ENCODE measurements at places on chromosomes 1 and 21.

DNA sequence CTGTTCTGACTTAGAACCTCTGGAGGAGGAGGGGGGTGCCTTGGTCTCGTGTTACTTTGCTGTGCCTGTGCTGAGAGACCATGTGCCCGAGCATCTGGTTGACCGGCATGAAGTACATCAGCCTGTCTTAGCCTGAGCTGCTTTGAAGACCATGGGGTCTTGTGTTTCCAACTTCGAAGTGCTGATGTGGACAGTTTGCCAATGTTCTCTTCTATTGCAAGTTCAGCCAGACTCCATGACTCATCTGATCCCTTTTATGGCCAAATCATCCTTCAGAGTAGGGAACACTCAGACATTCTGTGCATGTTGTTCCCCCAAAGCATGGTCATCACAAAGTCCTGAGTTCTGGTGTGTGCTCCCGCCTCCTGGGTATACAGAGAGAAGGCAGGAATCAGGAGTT, 6.0 kb upstream of the PLA2G2C start:
- no peak for DNase-seq

DNA sequence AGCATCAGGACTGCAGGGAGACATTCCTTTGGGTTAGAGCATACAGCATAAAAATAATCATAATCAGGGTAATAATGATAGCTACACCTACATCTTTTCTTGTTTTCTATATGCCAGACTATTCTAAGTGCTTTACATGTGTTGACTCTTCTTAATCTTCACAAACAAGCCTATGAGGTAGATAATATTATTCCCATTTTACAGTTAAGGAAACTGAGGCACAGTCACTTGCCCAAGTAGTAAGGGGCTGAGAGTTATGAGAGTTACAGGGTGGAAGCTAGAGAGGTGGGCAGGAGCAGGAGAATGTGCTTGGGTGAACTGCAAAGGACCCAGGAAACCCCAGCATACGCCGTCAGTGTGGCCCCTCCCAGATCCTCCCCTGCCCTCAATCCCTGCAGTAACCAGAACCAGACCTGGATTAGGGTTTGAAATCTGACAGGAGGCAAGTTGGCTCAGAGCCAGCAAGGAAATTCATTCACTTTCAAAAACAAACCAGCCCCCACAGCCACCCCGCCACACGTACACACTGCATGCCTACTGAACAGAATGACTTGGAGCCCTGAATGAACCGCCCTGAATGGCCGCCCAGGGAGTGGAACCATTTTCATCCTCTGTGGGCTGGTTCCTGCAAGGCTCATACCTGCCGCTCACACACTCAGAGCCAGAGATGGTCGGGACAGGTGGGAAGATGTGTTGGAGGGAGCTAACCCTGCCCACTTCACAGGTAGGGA, 126.1 kb downstream of the TRABD2B start:
- DNase-seq = no peak

- no peak for DNase-seq
Measured at GRCh38 chr1:150311762-150312161, 9.6 kb upstream of the PRPF3 start.

DNA sequence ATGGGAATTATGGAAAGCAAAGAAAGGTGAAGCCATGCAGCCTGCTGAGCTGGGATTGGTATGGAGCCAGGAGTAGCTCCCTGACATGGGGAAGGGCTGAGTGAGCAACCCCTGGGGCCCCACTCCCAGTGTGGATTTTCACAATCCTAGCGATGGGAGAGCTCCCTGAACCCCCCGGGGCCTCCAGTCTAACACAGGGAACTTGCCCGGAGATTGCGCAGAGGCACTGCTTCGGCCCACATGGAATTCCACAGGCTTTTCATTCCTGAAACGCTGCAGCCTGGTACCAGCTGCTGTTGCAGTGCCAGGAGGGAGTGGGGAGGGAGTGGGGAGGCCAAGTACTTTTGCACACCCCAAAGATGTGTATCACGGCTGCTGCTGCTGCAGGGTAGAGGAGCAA, 110.4 kb upstream of the C21orf91 start:
- no peak for DNase-seq

All from NCI-H187 treated with DMSO at 0.1 percent for 48 hours (cell line).